Activated naive CD8-positive, alpha-beta T cell treated with anti-CD3 and anti-CD28 coated beads for 36 hours (primary cell): ENCODE measurements at places on chromosomes 5 and 9. TPM values are rescaled to one million over a fixed set of nuclear protein-coding genes. Genes with fewer than 3 reads are reported as not detected.

ZNF300 gene
- total RNA-seq: 2.8 TPM

GNG10 gene
- 25.4 TPM for total RNA-seq

DNA sequence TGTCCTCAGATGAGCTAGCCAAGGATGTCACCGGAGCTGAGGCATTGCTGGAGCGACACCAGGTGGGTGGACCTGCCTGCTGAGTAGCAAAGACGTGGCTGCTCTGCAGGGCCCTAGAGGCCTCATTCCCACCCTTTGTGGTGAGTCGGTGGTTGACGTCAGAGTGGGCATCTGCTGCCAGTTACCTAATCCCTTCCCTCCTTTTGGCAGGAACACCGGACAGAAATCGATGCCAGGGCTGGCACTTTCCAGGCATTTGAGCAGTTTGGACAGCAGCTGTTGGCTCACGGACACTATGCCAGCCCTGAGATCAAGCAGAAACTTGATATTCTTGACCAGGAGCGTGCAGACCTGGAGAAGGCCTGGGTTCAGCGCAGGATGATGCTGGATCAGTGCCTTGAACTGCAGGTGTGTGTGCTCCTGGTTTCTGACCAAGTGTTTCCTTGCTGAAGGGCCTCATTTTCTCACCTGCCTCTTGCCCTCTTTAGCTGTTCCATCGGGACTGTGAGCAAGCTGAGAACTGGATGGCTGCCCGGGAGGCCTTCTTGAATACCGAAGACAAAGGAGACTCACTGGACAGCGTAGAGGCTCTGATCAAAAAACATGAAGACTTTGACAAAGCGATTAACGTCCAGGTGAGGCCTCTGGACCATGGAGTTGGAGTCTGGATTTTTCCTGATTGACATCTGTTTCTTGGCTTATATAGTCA lies 48.9 kb downstream of the DYNC2I2 start:
- H3K4me1 ChIP-seq: no peaks in the 10 kb centered on the region
- no peak for DNase-seq
- peaks cover 16% of the 10 kb centered on the region for H3K36me3 ChIP-seq
- H3K27ac ChIP-seq: no peak overlapping the region
- H3K4me3 ChIP-seq: no peak overlapping the region

GRCh38 chr9:33107762-33108161 lies 31.3 kb upstream of the SMU1 start:
- H3K27ac ChIP-seq: no peak overlapping the region
- H3K36me3 ChIP-seq: peaks cover 5% of the 10 kb centered on the region
- no peak overlapping the region for H3K4me3 ChIP-seq
- peaks cover 2% of the 10 kb centered on the region for H3K4me1 ChIP-seq
- DNase-seq: no peak

DNA sequence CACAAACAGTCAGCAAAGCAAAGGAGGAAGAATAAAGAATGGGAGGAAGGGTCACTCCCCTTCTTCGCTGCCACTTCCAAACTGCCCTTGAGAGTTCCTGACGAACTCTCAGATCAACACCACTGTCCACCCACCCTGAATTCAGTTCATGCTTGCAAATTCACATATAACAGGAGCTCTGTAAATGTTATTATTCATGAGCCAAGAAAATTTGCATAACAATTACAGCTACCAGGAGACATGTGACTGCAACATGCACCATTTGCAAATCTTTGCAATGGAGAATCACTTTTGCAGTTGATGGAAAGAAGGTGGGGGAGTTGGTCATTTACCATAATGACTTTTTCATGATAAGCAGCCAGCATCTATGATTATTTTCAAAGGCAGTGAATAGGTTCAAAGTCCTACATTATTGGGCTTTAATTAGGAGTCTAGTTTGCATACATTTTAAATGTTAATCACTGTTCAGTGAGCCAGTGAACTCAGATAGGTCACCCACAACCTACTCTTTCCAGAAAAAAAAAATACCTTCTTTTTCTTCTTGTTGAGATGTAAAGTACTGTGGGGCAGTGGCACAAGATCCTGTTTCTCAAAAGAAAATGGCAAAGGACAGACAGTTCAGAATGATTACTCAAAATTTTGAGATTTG lies 149.7 kb downstream of the CAAP1 start:
- no peak for DNase-seq
- peaks cover 18% of the 10 kb centered on the region for H3K27me3 ChIP-seq
- H3K36me3 ChIP-seq: peaks cover 2% of the 10 kb centered on the region
- no peak overlapping the region for H3K4me3 ChIP-seq
- H3K27ac ChIP-seq: no peak overlapping the region
- H3K4me1 ChIP-seq: no peaks in the 10 kb centered on the region

DNA sequence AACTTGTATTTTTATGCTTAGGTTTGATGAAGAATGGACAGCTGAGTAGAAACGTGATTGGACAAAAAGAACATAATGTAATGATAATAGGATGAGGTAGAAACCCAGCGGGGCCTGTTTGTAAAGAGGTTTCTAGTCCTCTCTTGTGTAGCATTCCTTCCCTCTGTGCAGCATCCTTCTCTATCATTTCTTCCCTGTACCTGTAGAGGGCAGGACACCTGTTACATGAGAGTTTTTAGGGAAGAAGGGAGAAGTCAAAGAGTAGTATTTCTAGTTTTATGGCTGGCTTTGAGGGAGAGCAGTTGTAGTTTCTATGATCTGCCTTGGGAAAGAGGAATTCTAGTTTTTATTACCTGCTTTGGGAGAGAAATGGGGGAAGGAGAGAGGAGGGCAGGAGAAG lies 162.1 kb upstream of the FST start:
- no peak for DNase-seq
- no peaks in the 10 kb centered on the region for H3K4me1 ChIP-seq
- no peak overlapping the region for H3K27ac ChIP-seq
- peaks cover 2% of the 10 kb centered on the region for H3K36me3 ChIP-seq

DNA sequence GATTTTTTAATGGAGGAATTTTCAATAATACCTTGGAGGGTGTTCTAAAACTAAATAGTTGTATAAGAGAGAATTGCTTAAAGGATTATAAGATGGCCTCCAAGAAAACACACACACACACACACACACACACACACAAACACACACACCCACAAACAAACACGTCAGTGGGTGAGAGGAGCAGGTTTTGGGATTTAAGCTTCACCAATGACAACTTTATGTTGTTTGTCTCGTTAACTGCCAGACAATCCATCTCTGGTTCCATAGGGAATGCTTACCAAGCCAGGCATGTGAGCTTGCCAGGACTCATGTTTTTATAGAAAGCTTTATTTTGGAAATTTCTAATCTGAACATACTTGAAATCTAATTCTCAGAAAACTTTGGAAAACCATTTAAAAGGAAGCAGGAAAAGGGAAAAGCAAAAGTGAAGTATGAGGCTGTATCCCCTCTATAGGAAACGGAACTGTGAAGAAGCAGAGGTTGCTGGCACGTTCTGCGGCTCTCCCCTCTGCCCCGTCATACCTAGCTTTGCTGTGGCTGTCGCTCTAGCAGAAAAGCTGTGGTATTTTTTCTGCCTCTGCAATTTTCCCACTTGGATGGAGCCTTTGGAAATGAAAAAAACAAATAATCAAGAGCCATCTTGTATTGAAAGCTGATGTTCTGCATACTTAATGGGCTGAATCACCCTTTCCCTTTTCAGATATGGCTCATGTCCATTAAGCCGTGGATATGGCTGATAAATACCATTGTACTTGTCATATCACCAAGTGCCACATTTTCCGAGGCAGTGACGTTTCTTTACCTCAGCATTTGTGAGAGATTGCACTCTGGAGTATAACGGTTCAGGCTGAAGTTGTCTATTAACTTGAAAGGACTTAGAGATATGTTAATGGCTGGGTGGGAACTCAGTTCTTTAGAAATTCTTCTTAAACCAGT lies 112.7 kb downstream of the NTRK2 start:
- no peak overlapping the region for H3K27ac ChIP-seq
- no peaks in the 10 kb centered on the region for H3K36me3 ChIP-seq
- no peaks in the 10 kb centered on the region for H3K4me1 ChIP-seq
- DNase-seq: no peak
- no peak overlapping the region for H3K4me3 ChIP-seq
- peaks cover 16% of the 10 kb centered on the region for H3K27me3 ChIP-seq

GRCh38 chr9:4284925-4285324 lies 14.9 kb downstream of the GLIS3 start:
- no peaks in the 10 kb centered on the region for H3K27me3 ChIP-seq
- H3K4me3 ChIP-seq: no peak overlapping the region
- DNase-seq: no peak
- H3K4me1 ChIP-seq: peaks cover 9% of the 10 kb centered on the region
- H3K36me3 ChIP-seq: no peaks in the 10 kb centered on the region

GRCh38 chr9:18382243-18382642 lies 91.7 kb upstream of the ADAMTSL1 start:
- H3K4me3 ChIP-seq: no peak overlapping the region
- peaks cover 9% of the 10 kb centered on the region for H3K27me3 ChIP-seq
- no peaks in the 10 kb centered on the region for H3K4me1 ChIP-seq

DNA sequence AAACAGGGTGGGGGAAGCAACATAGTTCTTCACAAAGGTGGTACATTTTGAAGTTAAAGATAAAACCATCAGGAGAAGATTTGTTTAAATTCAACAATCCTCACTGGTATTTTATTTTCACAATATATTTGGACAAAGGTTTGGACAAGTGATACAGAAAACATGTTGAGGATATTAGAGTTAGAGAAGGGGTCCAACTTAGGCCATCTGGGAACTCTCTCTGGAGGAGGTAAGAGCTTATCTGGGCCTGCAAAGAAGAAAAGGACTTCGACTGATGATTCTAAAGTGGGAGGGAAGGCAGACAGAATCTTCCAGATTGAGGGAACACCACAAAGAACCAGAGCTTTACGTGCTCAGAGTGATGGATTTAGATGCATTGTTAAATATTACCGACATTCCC lies 58.5 kb downstream of the SGCD start:
- no peaks in the 10 kb centered on the region for H3K4me1 ChIP-seq
- H3K4me3 ChIP-seq: no peak overlapping the region
- peaks cover 7% of the 10 kb centered on the region for H3K27me3 ChIP-seq
- no peaks in the 10 kb centered on the region for H3K36me3 ChIP-seq
- no peak overlapping the region for H3K27ac ChIP-seq

- no peak for DNase-seq
- H3K4me1 ChIP-seq: peaks cover 3% of the 10 kb centered on the region
- H3K27me3 ChIP-seq: peaks cover 20% of the 10 kb centered on the region
- H3K27ac ChIP-seq: no peak overlapping the region
- H3K36me3 ChIP-seq: no peaks in the 10 kb centered on the region
- H3K4me3 ChIP-seq: no peak overlapping the region
Measured at GRCh38 chr5:35246900-35247647, 16.8 kb upstream of the PRLR start.
